NAMALWA (cell line): ENCODE measurements at places on chromosomes 6 and 20.

- no peak for DNase-seq
These were observed 560.0 kb downstream of the TBC1D32 start for GRCh38 chr6:120774275-120774674.

DNA sequence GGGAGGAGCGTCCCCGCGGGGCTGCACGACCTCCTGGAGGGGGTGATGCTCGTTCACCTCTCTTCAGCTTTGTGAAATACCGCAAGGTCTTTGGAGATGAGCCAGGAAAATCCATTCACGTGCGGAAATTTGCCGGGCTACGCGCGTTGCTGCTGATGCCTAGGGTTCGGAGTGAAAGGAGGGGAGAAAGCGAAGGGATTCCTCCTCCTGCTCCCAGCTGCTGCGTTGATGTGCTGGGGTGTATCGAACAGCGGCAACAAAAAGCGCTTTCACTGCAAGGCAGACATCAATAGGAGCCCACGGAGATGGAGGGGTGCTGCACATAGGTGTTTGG lies 391 bp upstream of the B3GAT2 start:
- DNase-seq, result no peak

DNA sequence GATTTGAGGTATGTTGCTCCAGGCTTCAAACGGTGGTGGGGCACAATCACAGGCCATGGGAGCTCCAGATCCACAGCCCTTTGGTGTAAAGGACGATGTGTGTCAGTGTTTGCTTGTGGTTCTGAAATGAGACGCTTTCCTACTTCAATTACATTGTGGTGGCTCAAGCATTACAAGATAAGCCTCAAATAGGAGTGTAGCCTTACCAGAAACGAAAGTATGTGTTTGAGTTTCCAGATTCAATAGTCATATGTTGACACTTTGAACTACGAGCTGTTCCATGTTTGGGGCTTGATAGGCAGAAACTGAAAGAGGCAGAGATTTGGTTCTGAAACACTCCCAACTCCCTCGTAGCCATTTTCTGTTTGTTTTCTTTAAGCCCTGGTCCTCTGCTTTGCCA lies 187.1 kb downstream of the MYLK4 start:
- no peak for DNase-seq

GRCh38 chr6:11845664-11846577 lies 67.3 kb upstream of the ADTRP start:
- DNase-seq, result no peak

DNA sequence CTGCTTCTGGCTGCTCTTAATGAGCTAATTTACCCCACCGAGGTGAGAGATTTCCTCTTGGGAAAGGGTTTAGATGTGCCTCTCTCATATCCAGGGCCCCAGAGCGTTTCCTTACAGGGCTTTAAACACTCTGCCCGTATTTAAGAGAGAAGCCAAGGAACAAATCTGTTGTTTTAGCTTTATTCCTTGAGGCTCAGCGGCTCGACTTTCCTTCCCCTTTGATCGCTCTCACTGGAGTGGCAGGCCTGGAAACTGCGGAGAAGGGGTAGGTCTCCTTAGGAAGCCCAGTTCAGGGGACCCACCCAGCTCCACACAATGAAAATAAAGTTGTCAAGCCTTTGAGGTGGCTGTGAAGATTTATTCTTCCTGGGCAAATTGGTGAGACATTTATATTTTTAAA lies 132.0 kb upstream of the JAG1 start:
- DNase-seq, result no peak

GRCh38 chr6:164665328-164665727 lies 644.1 kb downstream of the C6orf118 start:
- DNase-seq, result no peak

DNA sequence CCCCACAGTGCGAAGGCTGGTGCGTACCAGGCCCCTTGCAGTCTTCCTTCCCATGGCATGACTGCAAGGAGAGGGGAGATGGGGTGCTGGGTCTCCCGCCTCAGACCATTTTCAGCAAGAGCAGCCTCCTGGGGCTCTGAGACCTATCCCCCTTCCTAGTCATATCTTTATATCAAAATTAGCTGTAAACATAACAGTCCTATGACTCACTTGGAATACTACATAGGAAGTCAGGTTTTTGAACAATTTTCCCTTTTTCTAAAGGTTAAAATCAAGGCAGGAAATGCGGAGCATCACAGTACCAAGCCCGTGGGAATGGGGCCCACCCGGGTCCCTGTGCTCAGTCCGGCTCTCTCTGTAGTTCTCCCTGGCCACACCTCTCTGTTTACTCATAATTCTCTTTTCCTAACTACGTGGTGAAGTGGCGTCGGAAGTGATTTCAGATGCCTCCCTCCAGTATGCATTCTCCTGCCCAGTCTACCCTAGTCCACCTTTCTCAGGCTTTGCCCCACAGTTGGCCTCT lies 109.8 kb upstream of the TMEM170B start:
- no peak for DNase-seq

DNA sequence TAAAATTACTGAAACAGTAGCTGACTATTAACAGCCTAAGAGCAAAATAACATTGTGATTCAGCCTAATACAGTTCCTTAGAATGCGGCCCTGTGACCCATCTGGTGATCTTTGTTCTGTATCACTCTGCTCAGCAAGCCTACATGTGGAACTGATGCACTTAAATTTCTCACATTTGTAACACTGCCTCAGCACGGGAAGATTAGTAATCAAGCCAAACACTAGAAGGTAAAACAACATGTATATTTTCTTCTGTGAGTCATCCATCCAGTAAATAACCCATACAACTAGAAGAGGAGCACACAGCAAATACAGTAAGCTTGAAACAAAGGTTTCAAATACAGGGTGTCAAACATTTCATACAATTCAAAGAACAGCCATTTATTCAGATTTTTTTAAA lies 189.7 kb upstream of the NOX3 start:
- DNase-seq, result no peak

DNA sequence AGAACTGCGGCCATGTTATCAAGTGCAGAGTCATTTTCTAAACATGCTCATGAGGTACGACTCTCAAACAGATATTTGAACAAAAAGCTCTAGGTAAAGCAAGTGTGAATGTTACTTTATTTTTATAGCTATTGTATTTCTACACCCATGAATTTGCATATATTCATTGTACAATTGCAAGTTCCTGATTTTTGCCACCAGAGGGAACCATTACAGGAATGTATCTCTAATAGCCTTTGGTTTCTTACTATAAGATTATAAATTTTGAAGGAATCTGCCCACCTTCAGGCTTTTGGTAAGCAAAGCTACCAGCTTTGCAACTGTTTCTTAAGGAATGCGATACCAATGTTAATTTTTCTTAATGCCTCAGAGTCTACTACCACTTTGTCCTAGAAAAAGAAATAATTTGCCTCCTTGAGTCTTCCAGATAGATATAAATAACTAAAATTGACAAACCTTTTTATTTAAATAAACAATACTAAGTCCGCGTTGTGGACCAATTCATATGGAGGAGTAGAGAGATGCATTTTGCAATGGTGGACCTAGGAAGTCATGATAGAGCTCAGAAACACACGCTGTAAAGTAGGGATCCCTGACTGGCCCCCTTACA lies 125.4 kb upstream of the SAMD5 start:
- DNase-seq, result peak; percentile 56

DNA sequence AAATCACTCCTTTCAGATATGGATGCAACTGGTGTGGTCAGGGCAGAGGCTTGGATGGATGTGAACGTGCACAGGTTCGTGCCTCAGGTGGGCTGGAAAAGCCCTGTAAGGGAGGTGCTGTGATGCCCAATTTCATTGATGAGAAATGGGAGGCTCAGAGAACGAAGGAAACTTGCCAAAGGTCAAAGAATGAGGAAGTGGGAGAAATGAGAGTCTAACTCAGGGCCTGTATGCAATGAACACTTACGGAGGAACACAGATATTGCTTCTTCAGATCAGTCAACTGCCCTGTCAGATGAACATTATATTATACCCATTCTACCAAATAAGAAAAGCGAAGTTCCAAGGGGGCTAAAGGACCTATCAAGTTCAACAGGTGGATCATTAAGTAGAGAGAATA lies 134.7 kb downstream of the RCAN2 start:
- DNase-seq, result no peak

- no peak for DNase-seq
These were observed 3.9 kb downstream of the DST start for GRCh38 chr6:56638760-56639159.

DNA sequence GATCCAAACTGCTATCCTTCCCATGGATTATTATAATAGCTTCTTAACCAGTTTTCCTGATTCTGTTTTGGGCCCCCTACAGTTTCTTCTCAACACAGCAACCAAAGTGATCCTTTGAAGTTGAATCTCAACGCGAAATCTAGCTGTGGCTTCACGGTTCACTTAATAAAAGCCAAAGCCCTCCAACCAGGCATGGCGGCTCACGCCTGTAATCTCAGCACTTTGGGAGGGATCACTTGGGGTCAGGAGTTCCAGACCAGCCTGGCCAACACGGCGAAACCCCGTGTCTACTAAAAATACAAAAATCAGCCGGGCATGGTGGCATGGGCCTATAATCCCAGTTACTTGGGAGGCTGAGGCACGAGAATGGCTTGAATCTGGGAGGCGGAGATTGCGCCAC lies 3.3 kb downstream of the RMND1 start:
- peak; percentile 23 for DNase-seq

GRCh38 chr20:57451795-57452661 lies 60.8 kb downstream of the RBM38 start:
- DNase-seq, result peak; percentile 52

DNA sequence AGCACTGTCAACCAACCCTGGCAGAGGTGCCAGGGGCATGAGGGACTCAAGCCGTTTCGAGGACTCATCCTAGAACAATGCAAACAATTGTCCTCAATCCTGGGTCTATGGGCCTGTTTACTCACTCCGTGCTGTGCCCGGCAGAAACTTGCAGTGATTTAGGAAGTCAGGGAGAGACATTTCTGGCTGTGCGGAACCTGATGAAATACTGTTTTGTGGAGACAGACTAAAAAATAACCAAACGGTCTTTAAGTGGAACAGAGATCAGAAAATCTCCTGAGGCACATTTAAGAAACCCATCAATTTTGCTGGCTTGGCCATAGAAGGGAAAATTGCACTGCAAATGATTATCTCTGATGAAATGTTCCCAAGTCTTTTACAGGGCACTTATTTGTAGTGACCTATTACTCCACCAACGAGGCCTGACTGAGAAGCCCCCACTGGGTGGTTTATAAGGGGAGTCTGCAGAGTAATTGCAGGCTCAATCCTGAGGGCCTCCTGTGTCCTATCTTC lies 79.8 kb upstream of the KCNK16 start:
- no peak for DNase-seq

- DNase-seq, result no peak
These were observed 64.3 kb upstream of the PRSS16 start for GRCh38 chr6:27183060-27183832.

DNA sequence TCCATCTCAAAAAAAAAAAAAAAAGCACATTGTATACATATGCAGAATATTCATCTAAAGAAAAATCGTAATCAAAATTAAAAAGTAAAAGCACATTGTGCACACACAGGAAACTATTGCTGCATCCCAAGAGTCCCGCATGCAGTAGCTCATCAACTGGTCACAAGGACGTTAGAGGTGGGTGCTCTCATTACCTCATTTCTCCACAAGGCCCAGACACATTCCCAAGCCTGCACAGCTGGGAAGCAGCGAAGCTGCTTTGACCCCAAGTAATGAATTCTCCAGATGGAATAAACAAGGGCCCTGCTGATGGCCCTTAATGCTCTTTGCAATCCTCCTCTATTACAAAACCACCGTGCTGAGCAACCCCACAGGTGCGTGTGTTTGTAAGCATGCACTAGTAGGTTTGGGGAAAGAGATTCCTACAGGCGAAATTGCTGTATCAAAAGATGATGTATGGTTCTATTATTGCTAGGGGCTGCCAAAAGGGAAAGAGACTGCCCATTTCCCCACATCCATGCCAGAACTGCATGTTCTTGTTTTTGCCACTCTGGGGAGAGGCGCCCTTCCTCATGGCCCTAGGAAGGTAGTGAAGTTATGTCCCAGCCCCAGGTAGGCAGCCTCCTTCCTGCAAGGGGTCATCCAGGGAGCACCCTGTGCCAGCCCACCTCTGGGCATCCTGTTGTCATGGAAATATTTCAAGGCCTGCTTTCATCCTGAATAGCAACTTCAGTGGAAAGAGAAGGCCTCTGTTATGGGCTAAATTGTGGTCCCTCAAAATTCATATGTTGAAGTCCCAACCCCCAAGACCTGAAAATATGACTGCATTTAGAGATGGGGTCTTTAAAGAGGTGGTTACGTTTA lies 34.6 kb upstream of the PTGIS start:
- DNase-seq, result no peak

GRCh38 chr6:5762561-5762968 lies 244.2 kb downstream of the NRN1 start:
- DNase-seq, result no peak
